ENCODE measurements at places on chromosomes 7 and 10.

DNA sequence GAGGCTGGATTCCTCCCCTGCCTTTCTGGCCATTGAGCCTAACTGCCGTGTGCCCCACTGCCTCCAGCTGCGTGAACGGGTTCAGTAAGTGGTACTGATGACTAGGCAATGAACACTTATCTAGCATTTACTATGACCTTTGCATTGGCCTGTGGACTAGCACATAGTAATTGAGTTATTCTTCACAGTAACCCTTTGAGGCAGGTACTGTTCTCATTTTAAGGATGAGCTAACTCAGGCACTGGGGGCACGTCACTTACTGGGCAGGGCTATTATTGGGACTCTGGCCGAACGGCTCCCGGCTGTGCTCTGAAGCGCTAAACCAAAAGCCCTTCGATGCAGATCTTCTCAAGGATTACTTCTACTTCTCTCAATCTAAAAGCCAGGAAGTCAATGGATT lies 38.3 kb downstream of the WIPF3 start:
- DNase-seq: no peak

DNA sequence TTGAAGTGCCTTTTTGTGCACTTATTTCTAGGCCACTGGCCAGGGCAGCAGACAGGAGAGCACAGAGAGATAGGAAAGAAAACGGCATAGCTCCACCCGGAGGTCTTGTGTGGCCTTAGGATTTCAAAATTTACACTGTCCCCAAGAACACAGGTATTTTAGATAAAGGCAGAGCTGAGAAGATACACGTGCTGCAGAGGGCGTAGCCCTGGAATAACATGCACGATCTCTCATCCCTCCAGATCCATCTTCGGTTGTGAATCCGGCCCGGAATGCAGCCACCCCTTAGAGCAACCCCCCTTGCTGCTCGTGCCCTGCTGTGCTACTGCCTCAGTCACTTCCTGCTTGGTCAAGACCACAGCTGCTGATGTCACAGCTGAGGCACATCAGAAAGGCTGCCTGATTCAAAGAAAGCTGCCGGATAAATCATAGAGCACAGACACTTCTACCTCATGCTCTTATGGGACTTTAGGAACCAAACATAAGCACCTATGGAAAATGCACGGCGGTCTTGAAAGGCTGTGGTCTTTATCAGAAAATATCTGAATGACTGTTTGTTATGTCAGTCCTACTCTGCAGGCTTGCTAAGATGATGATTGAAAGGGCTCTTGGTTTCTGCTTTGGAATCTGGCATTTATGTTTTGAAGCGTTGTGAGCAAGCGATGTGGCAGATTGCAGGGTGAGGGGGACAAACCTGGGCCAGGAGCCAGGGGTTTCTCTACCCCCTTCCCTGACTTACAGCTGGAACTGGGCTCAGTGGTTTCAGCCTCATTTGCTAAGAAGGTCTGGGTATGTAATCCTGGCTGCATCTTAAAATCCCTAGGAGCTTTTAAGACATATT lies 152.0 kb downstream of the SVIL start:
- DNase-seq: no peak

GRCh38 chr10:130407052-130407451 lies 270.9 kb downstream of the GLRX3 start:
- no peak for DNase-seq

GRCh38 chr7:1968397-1969111 lies 264.2 kb downstream of the MAD1L1 start:
- DNase-seq: no peak

DNA sequence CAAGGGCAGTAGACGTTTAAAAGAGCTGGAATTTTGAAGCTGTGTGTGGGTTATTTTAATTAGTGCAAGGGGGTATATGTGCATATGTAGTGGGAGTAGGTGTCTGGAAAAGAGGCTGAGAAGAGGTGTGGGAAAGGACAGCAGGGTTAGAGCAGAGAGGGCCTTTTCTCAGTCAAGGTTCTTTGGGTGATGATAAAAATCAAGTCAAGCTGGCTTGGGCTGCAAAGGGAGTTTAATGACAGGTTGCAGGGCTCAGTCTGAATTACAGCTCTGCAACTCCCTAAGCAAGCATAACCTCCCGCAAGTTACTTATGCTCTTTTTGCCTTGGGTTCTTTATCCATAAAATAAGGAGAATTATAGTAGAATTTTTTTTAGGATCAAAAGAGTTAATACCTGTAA lies 83.5 kb downstream of the RELN start:
- DNase-seq: no peak
